Stimulated activated CD4-positive, alpha-beta T cell treated with anti-CD3 and anti-CD28 coated beads, Interleukin-15, amount 100 ng/mL, for 1 hour (primary cell): ENCODE measurements at places on chromosomes 4 and X.

DNA sequence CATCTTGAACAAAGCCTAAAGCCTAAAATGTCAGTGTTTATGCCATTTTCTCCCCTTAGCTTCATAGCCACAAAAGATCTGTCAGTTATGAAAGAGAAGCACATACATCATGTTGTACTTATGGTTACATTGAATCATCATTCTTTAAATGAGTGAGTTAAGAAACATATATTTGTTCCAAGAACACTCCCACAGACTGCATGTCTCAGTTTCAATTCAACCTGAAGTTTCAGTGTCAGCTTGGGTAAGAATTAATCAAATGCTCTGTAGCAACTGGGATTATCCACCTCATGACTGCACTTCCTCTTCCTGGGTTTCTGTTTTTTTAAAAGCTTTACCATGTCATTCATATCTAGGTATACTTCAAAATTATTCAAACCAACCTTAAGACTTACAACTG lies 3.9 kb upstream of the TMPRSS11B start:
- DNase-seq = no peak

- DNase-seq = no peak
Observed at GRCh38 chrX:125439194-125439849, 119.7 kb downstream of the TEX13C start.

GRCh38 chr4:97923096-97923495 lies 220.2 kb downstream of the STPG2 start:
- DNase-seq = no peak

GRCh38 chr4:174215961-174216680 lies 67.3 kb downstream of the FBXO8 start:
- no peak for DNase-seq

- DNase-seq = no peak
Observed at GRCh38 chrX:111555406-111555958, 44.0 kb downstream of the SERTM2 start.
